ENCODE measurements at places on chromosomes 16 and 17.

- DNase-seq = no peak
Observed at GRCh38 chr16:79430191-79430678, 170.3 kb downstream of the MAF start.

DNA sequence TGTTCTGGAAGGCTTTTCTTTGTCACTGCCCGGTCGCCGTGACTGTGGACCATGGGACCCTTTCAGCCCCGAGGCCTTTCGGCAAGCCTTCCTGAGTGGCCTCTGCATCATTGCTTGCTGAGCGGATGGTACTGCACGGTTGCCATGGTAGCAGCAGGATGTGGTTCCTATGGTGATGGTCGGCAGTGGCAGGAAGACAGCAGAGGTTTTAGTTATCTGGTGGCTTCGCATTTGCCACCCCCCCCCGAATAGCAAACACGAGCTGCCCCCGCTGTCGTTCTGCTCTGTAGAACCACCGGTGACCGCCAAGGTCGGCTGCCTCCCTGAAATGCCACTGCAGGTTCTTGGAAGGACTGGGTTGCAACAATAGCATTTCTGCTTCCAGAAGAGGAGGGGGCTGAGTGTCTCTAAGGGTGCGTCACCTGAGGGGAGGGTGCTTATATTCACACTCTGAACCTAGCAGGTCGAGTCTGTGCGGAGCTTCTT, 76.6 kb downstream of the CMIP start:
- DNase-seq = no peak

GRCh38 chr17:2634361-2634960, 41.0 kb downstream of the PAFAH1B1 start:
- DNase-seq = no peak

DNA sequence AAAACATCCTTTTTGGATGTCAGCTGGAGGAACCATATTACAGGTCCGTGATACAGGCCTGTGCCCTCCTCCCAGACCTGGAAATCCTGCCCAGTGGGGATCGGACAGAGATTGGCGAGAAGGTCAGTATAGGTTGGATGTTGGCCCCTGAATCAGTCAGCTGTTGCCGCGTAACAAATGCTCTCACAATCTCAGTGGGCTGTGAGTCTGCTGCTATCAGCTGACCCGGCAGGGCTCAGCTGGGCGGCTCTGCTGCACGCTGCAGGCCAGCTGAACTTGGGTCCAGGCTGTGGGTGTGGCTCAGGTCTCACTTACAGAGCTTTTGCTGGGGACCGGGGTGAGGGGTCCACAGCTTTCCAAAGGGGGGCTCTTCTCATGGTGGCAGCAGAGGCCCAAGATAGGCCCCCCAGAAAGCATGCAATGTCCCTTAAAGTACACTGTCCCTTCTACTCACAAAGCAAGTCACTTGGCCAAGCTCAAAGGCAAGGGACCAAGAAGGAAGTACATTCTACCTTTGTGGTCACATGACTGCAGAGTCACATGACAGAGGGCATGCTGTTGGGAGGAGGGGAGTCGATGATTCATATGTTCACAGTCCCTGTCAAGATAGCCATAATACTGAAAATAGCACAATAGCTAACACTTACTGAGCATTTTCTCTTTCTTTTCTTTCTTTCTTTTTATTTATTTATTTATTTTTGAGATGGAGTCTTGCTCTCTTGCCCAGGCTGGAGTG, 134.2 kb downstream of the ABCC1 start:
- DNase-seq = peak; percentile 38

DNA sequence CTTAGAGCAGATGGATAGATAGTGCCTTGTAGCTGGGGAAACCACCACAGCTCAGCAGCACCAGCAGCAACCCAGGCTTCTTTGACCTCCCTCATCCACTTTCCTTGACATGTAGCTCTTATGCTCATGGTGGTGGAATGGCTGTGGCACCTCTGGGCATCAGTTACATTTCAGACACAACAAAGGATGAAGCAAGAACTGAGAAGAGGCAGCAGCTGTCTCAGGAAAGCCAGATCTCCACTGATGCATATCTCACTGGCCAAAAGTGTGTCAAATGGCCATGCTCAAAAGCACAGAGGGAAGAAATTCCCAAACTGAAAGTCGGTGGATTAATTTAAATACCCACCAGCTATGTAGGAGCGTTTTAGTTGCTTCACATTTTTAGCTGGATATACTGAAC, 671.4 kb upstream of the SALL1 start:
- DNase-seq = no peak
